Activated naive CD4-positive, alpha-beta T cell treated with anti-CD3 and anti-CD28 coated beads, Interleukin-2, amount 50 U/mL, for 72 hours (primary cell): ENCODE measurements at places on chromosomes 5 and 9. TPM values are rescaled to one million over a fixed set of nuclear protein-coding genes. Genes with fewer than 3 reads are reported as not detected.
A peak's percentile ranks its signal among the peaks of the same experiment; 100 is the strongest.

DNA sequence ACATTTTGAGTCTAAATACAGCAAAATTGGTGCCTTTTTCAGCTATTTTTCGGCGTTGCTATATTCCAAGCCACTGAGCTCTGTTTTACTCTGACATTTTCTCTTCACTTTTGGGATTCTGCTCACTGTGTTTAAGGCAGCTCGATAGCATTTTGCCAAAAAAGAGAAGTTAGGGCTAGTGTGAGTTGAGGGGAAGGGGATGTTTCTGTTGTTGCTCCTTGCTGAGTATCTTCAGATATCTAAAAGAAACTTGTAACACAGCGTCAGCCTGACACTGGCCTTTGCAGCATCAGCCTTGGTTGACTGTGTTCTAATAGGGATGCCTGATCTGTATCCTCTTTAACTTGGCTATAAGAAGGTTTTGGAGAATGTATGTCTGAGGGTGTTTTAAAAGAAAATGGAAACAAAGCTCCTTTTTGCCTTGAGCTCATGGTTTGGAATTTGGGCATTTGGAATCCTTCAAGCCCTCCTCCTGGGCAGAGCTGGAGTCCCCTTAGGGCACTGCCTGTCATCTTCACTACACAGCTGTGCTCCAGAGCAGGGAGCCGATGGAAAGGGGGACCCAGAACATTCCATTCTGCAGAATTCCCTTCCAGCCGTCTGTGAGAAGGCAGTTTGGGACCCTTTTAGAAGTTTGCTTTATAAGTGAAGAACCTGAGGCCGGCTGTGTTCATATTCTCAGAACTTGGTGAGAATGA, 63.0 kb downstream of the EXOSC2 start:
- DNase-seq = no peak

GRCh38 chr5:72556351-72557166, 49.3 kb upstream of the ZNF366 start:
- DNase-seq = peak; percentile 20

- no peak for DNase-seq
These were observed 10.7 kb downstream of the OR1L8 start for GRCh38 chr9:122572456-122572855.

Gene PCDHGA4
- not detected for total RNA-seq

DNA sequence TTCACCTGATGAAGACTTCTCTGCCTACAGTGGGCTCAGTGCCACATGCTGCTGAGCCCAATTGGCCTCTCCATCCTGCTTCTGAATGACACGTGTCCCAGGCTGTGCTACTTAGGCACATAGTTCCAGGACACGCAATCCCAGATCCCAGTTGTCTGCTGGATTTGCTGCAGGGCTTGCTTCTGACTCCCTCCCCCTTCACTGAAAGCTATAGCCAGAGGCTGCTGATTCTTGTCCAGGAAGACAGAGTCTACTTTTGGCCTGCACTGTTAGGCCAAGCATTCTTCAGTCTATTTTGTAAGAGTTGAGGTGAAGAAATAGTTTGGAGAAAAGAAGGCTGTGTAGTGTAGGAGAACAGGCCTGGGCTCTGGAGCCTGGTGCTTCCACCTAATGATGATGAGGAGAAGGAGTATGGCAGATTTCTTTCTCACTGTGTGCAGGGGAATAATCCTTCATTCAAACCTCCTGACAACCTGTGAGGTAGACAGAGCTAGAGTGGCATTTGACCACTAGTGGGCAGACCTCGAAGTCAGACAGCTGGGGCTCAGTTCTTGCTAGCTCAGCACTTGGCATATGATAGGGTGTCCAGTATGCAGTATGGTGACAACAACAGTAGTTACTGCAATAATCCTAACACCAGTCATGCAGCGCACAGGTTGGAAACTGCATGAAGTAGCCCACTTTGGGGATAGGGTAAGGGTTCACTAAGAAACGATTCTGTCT, 19.5 kb upstream of the ASPN start:
- DNase-seq = no peak

Gene SLC25A51
- 20.2 TPM for total RNA-seq

- no peak for DNase-seq
These were observed 7.0 kb downstream of the IGFBPL1 start for GRCh38 chr9:38417003-38417945.

DNA sequence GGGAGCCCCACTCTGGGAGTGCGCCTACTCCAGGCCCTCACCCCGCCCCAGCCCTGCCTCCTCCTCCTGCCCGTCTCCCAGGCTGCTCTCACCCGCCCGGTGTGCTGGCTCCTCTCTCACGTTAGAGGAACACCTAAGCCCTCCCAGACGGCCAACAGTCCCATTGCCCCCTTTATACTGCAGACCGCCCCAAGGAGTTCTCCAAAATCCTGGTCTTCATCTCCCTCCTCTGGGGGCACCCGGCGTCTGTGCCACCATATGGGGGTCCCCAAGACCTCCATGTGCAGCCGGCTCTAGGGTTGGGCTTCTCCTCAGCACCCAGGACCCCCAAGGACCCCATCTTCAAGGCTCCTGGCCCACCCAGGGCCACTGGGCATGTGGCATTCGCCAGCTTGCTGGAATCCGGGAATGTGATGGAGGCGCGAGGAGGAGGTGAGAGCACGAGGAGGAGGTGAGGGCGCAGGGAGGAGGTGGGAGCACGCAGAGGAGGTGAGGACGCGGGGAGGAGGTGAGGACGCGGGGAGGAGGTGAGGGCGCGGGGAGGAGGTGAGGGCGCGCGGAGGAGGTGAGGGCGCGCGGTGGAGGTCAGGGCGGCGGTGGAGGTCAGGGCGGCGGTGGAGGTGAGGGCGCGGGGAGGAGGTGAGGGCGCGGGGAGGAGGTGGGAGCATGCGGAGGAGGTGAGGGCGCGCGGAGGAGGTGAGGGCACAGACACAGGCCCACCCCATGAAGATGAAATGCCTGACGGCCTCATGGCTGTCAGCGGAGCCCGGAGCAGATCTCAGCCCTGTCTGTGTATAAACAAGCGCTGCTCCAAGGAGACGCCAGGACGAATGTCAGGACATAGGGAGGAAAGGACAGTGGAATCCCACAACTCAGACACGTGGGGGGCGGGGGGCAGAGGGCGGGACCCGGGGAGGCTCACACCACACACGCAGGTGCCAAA, 41.2 kb downstream of the EXD3 start:
- DNase-seq = no peak

- no peak for DNase-seq
These were observed 852.2 kb downstream of the EFNA5 start for GRCh38 chr5:106818552-106818951.

- peak; percentile 92 for DNase-seq
These were observed 556 bp upstream of the CDK9 start for GRCh38 chr9:127785023-127785932.

Gene KLF9
- total RNA-seq = 22.6 TPM

Gene C5orf58
- not detected for total RNA-seq

DNA sequence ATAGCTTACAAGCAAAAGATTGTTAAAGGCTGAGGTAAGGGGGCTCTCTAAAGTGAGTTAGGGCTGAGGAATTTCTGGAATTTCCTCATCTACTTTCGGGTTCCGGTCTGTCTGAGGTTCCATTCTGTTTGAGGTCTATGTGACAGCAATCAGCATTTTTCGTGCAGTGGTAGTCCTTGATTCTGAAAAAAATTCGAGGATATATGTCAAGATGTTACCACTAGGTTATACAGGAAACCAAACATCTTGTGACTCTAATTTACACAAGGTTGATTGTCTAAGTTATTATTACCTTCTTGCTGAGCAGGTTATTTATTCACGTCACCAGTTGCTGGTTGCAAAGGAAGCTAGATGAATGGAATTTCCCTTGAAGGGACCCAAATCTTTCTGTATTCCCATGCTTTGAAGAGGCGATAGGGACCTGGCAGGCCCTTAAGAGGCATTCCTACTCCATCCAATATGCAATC, 35.2 kb downstream of the RLN2 start:
- no peak for DNase-seq

DNA sequence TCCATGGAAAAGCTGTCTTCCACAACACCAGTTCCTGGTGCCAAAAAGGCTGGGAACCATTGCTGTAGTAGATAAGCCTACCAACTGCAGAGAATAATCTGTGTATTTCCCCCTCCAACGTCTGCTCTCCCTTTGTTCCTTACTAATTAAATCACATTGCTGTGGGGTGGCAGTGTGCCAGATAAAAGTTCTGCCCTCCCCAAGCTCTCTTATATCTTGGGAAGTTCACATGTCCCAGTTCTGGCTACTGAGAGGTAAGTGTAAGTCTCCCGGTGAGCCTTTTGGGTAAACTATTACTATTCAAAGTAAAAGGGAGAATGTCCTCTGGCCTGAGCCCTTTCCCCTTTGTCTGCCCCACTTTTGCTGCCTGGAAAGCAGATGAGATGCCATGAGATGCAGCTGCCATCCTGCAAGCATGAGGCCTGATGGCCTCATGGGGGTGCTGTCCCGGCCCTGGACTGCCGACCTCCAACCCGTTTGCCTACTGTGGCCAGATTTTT, 14.7 kb downstream of the ENC1 start:
- DNase-seq = no peak

- DNase-seq = peak; percentile 28
These were observed 81.5 kb downstream of the WNK2 start for GRCh38 chr9:93265301-93265971.

DNA sequence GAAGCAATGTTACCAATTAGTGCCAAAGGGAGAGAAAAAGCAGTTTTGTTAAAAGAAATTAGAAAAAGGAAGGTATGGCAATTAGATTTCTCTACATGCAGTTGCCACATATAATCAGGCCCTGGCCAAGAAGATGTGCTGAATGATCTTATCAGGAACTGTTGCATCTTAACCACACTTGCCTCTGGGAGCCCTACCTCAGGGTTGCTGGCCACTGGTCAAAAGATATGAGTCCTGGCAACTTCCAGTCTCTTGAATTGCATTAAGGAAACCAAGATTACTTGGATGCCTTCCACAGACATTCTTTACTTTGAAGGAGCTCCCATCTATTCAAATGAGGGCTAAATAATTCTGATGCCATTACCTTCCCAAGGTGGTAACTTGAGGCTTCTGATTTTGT, 60.4 kb downstream of the TNC start:
- DNase-seq = no peak

GRCh38 chr5:97096191-97096590, 46.2 kb downstream of the LIX1 start:
- DNase-seq = no peak
